Effector CD4-positive, alpha-beta T cell (primary cell): ENCODE measurements at places on chromosomes 2 and 18.

DNA sequence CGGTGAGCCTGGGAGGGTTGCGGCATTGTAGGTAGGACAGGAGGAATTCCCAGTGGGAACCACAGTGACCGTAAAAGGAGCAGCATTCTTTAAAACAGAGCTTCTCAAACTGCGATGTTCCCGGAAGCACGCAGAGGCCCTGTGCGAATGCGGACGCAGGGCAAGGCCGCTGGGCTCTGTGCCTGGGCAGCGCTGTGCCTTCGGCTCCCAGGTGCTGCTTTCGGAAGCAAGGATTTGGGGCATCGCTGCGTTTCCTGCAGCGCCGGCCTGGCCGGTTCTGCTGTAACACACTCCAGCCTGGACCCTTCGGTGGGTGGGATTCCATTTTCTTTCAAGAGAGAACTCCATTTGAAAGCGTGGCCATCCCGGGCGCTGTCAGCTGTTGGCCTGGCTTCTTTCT is 118.6 kb downstream of the PTGR3 start:
- no peak for DNase-seq

DNA sequence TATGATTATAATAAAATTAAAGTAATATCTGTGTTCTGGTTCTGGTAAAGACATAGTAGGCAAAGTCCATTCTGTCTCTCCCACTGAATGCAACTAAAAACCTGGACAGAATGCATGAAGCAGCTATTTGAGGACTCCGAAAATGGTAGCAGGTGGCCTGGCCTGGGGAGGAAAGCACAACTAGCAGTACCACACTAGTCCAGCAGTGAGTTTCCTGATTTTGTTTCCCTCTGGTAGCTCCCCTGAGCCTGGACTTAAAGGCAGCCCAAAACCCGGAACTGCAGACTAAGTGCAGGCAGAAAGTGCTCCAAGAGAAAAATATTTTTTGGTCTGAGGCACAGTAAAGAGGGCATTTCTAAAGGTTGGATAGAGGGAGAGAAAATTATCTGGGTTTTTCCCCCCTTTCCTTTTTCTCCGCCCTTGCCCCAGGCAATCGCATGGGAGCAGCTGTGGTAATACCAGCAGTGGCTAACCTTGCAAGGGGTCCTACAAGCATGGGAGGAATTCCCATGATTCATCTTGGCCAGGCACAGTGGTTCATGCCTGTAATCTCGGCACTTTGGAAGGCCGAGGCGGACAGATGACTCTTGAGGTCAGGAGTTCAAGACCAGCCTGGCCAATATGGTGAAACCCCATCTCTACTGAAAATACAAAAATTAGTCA is 32.3 kb downstream of the ASXL2 start:
- no peak for DNase-seq

GRCh38 chr2:110115291-110116032 is at the start of gene MALL:
Gene MALL (minus strand): TSS chr2:110115822. CDS start chr2:110115792, 30 bp downstream.
- no peak for DNase-seq

- no peak for DNase-seq
Measured at GRCh38 chr2:176553685-176554100, 284.5 kb downstream of the MTX2 start.
